ENCODE measurements at places on chromosomes 2 and 18.

DNA sequence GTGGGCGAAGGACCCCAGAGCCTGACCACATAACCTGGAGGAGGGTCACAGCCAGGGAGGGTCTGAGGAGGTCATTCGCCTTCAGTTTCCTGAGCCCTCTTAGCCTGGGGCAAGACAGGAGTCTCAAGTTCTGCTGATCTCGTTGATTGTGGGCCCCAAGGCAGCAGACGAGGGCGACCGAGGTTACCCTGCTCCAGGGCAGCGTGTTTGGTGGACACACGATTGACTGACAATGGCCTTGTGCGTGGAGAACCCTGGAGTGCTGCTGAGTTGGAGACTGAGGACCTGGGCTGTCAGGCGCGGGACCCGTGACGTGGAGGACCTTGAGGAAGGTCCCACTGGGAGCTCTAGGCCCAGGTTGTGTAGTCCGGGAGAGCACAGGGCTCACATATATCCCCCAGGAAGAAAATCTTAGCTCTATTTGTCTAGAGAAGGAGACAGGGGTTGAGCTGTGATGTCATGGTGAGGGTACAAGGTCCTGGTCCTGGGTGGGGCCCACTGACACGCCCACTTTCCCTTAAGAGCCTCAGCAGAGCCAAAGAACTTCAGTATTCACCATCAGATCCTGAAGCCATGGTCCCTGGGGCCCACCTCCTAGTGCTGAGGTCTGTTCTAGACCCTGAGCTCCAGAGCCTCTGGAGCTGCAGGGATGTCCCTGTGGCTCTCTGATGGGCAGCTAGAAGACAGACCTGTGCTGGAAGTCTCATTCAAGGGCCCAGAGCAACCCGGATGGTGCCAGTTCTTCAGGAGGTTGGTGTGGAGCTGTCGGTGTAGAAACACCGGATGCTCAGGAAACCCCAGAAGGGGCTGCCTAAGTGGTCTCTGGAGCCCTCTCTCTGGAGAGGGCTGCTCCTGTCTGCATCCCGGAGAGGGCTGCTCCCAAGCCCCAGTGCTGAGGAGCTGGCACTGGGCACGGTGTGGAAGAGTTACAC lies 53.1 kb downstream of the DYSF start:
- DNase-seq, result no peak

DNA sequence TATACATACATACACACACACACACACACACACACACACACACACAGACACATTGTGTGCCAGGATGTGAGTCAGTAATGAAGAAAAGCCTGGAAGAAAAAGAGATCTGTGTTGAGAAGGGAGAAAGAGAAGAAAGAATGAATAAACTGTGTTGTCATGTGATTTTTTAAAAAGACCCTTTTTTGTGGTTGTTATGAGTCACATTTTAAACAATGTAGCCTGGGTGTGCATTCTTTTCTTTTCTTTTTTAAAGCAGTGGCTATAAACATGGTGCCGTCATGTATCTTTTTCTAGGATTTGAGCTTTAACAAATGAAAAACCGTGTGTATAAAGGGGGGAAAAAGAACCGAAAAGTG lies 87.2 kb downstream of the NRP2 start:
- peak; percentile 27 for DNase-seq

- no peak for DNase-seq
Observed at GRCh38 chr2:67108231-67108630, 288.9 kb upstream of the ETAA1 start.

GRCh38 chr2:64904413-64905329 lies 84.5 kb upstream of the SLC1A4 start:
- DNase-seq, result no peak

GRCh38 chr2:27932396-27932795 lies 41.9 kb downstream of the BABAM2 start:
- peak; percentile 62 for DNase-seq

GRCh38 chr2:46120792-46121555 lies 176.2 kb upstream of the EPAS1 start:
- DNase-seq, result peak; percentile 56

- DNase-seq, result no peak
Observed at GRCh38 chr2:175880-176820, 87.7 kb downstream of the SH3YL1 start.

DNA sequence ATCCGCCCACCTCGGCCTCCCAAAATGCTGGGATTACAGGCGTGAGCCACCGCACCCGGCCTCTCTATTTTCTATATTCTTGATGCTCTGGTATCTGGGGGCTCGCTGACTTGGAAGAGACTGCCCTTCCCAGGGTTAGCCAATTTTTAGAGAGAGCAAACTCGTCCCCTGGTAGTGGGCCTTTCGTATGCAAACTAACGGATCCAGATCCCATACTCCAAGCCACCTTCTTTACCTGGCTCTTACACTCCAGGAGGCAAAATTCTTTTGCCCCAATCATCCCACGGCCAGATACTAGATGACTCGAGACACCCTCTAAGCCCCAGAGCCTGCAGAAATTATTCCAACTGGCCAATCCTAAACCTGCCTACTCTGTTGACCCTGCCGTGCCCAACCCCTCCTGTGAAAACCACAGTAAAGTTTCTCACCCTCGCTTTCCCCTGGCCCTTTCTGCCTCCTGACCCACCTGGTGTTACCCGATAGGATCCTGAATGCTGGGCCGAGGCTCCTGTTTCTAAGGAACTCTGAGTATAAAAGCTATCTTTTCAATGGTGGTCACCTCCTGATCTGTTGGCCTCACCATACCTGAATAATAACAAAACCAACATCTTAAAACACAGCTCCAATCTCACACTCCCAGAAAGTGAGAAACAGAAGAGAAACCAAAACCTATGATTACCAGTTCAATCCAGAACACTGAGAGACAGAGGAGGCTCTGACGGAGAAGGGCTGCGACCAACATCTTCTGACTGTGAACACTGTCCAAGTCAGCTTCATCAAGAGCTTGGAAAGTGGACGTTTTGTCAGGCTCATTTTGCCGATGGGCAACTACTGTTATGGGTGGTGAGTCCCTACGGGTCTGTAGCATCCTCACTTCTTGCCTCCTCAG lies 57.6 kb upstream of the ZNF532 start:
- DNase-seq, result no peak

DNA sequence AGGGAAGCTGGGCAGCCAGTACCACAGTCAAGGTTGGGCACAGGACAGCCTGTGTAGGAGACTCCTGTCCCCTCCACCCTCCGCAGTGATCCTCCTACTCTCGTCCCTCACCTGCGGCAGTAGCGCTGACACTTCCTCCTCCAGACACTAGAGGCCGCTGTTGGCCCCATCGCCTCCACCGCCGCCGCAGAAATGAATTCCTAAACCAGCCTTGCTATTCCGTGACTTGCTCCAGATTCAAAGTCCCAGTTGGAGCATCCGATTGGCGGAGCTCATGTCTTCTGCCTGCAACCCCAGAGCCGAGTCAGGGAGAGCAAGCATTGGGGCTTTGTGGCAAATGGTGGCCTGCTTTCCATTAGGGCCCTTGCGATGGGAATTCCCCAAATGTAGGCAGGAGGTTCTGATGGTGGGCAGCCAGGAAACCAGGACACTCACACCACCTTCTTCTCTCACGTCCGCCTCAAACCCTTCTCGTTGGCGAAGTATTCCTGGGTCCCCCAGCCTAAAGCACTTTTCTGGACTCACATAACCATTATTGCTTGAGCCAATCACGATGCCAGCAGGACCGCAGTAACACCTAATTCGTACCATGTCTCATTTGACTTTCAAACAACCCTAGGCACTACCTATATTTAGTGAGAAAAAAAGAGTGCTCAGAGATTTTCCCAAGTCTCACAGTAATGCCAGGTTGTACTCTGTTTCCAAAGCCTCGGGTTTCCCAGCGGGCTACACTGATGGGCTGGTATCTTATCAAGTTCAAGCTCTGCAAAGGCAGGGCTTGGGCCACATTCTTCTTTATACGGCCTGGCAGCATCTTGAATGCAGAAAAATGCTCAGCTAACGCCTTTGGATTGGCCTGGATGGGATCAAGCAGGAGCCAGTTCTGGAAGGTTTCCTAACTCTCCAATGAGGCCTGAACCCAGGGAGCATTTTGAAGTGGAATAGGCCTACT lies 1.2 kb upstream of the DNAJB2 start:
- DNase-seq, result peak; percentile 84

- no peak for DNase-seq
Observed at GRCh38 chr2:167548396-167548795, 660.1 kb downstream of the XIRP2 start.

- no peak for DNase-seq
Observed at GRCh38 chr2:1870431-1870830, 126.1 kb upstream of the PXDN start.

DNA sequence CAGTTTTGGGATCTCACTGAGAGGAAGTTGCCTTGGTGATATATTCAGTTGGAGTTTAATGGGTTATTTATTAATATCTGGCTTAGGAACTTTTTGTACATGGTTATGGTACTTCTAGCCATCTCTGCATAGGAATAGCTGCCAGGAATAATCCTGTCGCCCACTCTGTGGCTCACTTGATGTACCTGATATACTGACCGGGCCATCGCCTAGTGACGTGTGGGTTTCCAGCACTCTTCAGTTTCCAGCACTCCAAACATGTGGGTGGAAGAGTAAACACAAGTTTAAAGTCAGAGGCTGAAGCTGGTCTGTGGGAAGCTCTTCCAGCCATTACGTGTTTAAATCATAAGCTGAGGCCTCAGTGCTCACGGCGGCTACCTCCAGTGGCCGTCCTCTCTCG lies 44.3 kb upstream of the AGAP1 start:
- DNase-seq, result no peak

DNA sequence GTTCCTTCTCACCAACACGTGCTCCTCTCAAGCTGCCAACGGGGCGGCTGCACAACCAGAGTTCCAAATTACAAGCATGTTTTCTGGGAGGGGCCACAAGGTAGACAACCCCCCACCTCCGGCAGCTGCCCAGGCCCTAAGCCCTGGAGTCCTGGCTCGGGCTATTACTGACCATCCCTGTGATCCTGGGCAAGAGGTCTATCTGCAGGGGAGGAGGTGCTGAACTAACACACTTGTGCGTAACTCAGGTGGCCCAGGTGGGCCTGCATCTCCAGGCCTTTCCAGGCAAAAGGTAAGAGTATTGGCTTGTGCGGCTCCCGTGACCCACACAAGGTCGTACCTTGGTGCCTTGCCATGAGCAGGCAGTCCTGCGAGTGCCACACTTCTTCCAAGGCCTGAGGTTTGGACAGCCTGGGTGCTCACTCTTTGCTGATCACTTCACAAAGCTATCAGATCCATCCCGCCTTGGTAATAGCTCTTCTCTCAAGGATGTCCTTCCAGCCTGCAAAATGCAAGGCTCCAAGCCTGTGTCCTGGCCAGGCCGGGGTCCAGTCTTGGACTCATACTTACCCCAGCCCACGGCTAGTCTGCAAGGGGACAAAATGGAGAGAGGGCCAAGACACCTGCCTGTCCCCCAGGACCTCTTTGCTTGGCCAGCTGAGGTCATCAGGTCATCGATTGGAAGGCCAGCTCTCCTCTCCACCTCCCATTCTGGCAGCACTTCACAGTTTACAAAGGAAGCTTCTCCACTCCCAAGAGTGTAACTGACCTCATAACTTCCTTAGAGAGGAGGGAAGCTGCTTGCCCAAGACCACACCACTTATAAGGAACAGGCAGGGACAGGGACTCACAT lies 33.9 kb downstream of the ADRA2B start:
- no peak for DNase-seq

GRCh38 chr2:74930811-74931486 lies 27.5 kb upstream of the POLE4 start:
- DNase-seq, result no peak

DNA sequence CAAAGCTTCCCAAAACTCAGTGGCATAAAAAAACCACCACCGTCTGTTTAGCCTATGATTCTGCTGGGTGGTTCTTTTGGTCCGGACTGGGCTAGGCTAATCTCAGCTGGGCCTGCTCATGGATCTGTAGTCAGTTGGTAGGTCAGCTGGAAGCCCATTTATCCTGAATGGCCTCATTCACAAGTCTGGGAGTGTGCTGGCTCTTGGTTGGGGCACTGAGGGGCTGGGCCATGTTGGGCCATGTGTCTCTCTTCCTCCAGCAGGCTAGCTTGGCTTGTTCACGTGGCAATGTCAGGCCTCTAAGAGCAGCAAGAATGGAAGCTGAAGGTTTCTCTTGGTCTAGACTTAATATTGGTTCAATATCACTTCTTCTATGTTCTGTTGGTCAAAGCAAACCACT lies 95.7 kb upstream of the HS6ST1 start:
- no peak for DNase-seq

DNA sequence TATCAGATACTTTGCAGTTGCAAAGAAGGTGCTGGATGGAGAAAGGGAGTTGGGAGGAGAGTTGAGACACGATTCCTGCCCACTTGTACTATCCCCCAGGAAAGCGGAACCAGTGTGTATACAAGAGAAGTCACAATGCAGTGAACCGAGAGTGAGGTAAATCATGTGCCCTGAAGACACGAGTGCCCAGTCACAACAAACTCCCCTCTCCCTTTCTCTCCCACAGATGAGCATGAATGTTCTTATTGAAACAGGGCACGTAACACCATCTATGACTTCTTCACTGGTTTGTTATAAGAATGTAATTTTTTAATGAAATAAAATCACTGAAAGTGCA lies 155.7 kb downstream of the IRS1 start:
- no peak for DNase-seq

- DNase-seq, result no peak
Observed at GRCh38 chr2:26196683-26197418, 24.0 kb downstream of the GAREM2 start.

- no peak for DNase-seq
Observed at GRCh38 chr2:188443207-188443606, 151.5 kb downstream of the GULP1 start.

GRCh38 chr2:163652751-163653150 lies 83.1 kb downstream of the FIGN start:
- DNase-seq, result no peak

GRCh38 chr2:108219688-108220087 lies 20.1 kb upstream of the SULT1C3 start:
- no peak for DNase-seq

Data from LoVo (cell line).